ENCODE measurements at places on chromosomes 3 and 15.

DNA sequence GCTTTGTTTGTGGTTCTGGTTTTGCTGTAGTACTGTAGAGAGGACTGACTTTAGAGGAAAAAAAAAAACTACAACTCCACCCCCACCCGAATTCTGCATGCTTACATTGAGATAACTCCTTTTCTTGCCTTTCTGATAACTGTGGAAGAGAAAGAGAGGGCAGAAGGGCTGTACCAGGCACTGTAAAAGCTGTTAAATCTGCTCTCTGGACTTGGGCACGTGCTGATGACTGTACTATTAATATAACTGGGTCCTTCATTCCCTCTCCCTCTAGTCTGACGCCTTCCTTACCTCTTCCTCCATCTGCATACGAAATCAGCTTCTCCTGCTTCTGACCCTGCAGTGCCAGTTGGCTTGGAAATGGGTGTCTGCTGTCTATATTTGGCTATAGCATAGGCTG lies 15.0 kb downstream of the MAPKBP1 start:
- no peak for DNase-seq

DNA sequence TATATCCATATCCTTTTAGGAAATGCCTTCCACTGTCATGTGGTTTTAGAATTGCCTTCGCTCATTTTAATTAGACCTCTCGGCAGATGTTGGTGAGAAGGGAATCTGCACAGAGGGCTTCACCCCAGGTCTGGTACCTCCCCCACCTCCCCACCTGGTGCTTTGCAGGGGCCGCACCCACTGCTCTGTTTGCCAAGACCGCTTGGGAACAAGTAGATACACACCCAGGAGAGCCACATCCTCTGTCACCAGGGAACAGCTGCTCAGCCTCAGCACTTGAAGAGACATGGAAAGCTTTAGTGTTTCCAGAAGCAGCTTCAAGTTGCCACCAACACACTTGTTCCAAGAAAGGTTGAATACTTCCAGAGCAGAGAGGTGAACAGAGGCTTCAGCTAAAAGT lies 21.8 kb downstream of the LRRC31 start:
- no peak for DNase-seq

DNA sequence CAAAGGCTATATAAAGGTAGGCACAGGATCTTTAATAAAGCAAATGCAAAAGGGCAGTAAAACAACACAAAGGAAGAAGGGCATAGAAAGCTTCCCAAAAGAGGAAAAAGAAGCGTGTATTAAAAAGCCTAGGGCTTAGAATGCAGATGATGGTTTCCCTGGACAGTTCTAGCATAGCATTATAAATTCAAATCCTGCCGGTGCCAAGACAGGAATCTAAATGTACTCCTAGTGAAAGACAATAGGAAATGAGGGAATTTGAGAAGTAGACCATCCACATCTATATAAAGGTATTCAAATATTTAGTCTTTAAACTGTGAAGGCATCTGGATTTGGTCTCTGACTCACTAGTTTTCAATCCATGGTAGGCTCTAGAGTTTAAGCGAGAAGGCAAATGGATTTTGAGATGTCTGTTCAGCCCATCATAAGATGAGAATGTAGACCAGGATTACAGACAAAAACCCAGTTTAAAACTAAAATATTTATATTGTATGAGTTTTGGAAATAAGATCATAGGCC lies 431.8 kb downstream of the TBL1XR1 start:
- no peak for DNase-seq

DNA sequence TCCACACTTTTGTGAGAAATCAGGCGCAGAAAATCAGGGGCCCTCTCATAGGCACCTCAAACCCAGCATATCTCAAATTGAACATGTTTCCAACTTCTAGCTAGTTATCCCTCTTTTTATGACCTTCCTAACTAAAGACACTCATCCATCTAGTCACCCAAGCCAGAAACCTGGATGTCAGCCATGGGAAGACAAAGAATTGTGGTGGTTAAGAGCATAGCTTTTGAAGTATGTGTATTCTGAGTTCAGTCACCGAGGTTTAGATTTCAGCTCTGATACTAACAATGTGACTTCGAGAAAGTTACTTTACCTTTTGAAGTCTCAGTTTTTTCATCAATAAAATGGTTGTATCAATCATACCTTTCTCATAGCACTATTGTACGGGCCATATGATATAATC lies 495.5 kb downstream of the NLGN1 start:
- no peak for DNase-seq

DNA sequence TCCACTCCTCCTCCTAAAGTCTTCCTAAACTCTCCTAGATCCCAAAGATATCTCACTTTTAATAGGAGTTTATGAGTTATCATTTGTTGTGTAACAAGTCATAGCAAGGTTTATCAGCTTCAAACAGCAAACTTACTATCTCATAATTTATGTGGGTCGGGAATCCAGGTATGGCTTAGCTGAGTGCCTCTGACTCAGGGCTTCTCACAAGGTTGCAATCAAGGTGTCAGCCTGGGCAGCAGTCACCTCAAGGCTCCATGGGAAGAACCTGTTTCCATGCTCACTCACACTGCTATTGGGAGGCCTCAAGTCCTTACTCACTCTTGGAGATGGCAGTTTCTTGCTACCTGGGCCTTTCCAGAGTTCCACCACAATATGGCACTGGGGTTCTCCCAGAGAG lies 889.8 kb downstream of the MCTP2 start:
- no peak for DNase-seq

DNA sequence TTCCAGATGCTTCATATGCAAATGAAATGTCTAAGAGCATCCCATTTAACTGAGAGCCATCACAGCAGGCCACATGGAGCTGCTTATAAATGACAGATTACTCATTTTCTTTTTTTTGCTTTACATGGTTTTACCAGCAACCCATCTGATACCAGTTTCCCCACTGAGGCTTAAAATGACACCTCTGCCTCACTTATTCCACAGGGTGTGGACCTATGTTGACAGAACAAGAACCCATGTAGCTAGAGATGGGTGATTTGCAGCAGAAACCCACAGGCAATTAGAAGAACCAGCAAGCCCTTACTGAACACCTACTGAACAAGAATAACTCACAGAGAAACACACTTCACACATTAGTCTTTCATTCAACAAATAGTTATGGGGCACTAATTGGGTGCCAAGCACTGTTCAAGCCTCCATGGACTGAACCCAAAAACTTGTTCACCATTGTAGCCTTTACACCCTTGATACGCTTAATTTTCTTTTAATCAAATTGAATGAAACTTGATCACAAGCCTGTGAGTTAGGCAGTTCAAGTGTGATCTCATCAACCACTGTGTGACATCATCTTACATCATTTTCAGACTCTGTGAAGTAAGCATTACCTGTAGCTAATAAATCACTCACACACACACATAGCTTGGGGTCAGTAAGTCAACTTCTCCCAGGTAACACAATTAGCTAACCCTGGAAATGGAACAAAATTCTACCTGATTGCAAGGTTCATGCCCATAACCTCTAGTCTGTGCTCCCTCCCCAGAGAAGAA lies 45.4 kb downstream of the MAGI1 start:
- DNase-seq: no peak

- DNase-seq: no peak
These were observed 32.0 kb downstream of the TM4SF4 start for GRCh38 chr3:149506540-149506939.

DNA sequence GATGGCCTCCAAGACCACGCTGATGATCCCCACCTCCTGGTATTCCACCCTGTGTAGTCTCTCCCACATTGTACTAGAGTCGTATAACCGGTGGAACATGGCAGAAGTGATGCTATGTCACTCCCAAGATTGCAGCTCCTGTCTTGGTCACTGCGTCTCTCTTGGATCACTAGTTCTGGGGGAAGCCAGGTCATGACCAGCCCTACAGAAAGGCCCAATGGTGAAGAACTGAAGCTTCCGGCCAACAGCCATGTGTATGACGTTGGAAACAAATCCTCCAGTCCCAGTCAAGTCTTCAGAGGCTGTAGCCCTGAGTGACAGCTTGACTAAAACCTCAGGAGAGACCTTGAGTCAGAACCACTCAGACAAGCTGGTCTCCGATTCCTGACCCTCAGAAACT lies 61.9 kb upstream of the FNDC3B start:
- no peak for DNase-seq

DNA sequence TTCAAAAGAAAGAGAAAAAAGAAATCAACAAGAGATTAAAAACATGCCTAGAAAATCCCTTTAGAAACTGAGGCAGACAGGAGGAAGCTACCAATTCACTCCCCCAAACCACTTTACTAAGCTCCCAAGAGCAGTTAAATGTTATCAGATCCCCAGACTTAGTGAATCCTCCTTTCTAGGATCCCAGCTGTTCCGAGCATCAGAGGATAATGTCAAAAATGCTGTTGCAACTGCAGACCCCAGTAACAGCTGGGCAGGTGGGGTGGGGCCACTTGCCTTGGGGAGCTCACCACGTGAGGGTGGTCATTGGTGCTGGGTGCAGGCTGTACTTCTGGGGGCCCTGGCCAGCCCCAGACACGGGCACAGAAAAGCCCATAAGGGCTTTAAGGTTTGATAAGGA lies 9.1 kb downstream of the POMGNT2 start:
- DNase-seq: no peak

DNA sequence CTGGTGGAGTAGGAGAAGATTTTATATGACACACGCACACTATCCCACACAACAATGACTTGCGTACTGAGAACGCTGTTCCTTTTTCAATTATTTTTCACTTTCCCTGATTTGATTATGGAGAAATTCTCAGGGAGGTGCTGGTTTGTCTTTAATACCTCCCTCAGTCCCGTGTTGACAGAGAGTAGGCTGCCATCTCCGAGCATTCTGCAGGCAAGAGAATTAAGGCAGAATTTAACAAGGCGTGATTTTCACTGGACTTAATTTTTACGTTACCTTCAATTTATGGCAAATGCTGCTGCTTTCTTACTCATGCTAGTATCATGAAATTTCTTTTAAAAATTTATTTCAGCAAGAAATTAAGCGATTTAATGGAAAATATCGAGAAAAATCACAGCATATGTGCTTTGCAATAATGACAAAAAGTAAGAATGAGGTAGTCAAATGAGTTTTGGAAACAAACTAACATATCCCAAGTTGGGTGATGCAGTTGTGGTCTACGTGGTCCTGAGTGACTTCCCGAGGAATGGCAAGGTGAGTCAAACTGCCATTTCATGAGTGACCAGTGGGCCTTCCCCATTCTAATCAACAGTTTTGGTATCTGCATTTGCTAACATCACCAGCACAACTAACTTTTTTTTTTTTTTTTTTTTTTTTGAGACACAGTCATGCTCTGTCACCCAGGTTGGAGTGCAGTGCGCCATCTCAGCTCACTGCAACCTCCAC lies 16.9 kb downstream of the DNASE1L3 start:
- no peak for DNase-seq

GRCh38 chr3:185313693-185314246 lies 49.2 kb upstream of the MAP3K13 start:
- no peak for DNase-seq

DNA sequence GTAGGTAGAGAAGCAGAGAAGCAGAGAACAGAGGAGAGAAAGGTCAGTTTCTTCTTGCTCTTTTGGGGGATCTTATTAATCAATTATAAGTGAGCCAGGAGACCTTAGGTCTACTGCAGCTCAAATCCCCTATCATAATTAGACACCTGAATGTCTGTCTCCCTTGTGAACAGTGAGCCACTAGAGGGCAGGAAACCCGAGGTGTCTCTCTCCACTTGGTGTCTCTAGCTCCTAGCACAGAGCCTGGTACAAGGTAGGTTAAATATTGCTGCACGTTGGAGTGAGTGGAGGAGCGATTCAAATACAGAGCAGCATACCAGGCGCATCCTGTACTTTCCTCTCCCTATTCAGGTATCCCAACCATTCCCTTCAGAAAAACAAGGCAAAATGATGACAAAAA lies 2.0 kb upstream of the ST8SIA2 start:
- no peak for DNase-seq

GRCh38 chr3:128495435-128495970 lies 2.5 kb upstream of the GATA2 start:
- DNase-seq: no peak

- DNase-seq: no peak
These were observed 289.8 kb upstream of the ROPN1 start for GRCh38 chr3:124281453-124282316.

- no peak for DNase-seq
These were observed 2.4 kb downstream of the SLC49A4 start for GRCh38 chr3:122797291-122797690.

- DNase-seq: no peak
These were observed 500.6 kb upstream of the AGTR1 start for GRCh38 chr3:148197061-148197460.

DNA sequence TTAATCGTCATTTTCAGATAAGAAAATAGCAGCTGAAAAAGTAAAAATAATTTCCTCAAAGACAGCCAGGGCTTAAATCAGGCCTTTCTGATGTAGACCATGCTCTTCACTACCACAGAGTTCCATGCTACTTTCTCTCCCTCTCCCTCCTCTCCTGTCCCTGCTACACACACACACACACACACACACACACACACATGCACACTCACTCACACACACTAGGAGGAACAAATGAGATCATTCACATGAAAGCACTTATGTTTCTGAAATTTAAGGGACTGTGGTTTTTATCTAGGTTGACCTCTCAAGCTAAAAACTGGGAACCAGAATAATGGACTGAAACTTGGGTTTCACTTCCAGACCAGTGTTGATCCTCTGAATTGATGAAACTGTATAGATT lies 4.1 kb upstream of the PSMA4 start:
- no peak for DNase-seq

DNA sequence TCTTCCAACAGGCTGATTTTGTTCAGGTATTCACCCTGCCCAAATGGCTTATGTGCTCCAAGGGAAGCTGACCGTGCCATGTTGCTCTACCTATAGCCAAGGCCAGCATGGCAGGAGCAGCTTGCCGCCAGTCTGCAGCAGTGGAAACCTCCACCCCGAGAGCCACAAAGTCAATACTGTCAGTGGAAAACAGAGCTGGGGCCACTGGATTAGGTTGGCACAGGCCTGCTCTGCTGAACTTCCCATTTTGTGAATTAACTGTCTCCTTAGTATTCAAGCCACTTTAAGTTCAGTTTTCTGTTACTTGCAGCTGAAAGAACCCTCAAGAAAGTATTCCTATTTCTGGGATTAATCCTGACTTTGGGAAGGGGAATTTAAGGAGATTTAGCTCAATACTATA lies 63.8 kb upstream of the XCR1 start:
- no peak for DNase-seq

DNA sequence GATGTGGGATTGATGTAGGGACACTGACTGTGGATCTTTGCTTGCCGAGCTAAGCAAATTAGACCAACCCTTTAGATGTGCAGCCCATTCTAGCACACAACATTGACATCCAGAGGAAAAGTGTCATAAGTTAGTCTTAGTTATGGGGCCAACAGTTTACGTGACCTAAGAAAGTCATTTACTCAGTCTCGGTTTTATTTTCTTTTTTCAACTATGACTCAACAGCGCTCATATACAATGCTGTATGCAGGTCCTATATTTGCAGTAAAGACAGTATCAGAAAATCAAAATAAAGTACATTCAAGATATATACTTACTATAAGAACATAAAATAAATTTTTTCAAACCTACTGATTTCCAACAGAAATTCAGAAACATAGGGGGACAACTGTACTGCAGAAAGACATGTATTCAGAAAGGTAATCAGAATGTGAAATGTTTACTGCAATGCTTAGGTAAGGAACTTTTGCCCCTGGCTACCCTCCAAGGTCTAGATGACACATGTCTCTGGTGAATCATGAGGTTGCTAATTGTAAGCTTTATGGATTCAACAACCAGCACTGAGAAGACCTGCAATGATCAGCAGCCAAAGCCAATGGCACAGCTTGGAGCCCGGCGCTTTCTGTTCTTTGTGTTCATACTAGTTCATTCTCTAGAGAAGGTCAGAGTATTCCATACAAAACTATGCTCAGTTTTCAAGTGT lies 317.5 kb upstream of the CNTN6 start:
- no peak for DNase-seq
